Stromal cell of bone marrow (primary cell): ENCODE measurements at places on chromosomes 5 and 9.

GRCh38 chr5:151587796-151588555, 3.2 kb downstream of the FAT2 start:
- no peak for DNase-seq

GRCh38 chr5:57900381-57900944, 417.9 kb upstream of the ACTBL2 start:
- no peak for DNase-seq

DNA sequence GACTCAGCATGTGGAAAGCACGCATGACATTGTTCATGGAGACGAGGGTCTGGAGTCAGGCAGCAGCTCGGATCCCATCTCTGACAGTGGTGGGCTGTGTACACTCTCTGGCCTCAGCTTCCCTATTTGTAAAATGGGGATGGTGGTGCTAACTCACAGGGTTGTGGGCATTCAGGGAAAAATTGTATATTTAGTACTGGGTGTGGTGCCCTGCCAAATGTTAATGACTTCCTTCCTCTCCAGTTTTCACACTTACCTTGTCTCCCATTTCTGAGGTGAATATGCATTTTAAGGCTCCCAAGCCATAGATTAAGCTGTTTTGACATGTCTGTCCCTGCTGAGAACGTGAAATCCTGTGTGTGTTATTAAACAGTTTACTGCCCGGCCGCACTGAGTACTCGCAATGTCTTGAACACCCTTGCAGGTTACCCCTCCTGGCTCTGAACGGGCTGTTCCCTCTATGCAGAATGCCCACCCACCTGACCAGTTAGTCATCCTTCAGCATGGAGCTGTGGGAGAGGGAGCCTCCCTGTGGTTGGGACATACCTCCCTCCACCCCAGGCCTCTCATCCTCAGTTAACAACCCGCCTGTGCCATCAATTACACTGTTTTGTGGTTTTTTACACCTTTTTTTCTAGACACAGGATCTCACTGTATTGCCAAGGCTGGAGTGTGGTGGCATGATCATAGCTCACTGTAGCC, 25.8 kb downstream of the TJP2 start:
- no peak for DNase-seq

DNA sequence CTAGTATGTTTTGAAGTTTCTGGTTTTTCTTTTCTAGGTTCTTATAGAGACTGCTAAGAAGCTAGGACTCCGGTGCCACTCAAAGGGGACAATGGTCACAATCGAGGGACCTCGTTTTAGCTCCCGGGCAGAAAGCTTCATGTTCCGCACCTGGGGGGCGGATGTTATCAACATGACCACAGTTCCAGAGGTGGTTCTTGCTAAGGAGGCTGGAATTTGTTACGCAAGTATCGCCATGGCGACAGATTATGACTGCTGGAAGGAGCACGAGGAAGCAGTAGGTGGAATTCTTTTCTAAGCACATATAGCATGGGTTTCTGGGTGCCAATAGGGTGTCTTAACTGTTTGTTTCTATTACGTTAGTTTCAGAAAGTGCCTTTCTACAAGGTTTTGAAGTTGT, 52.2 kb downstream of the MTAP start:
- DNase-seq = no peak

DNA sequence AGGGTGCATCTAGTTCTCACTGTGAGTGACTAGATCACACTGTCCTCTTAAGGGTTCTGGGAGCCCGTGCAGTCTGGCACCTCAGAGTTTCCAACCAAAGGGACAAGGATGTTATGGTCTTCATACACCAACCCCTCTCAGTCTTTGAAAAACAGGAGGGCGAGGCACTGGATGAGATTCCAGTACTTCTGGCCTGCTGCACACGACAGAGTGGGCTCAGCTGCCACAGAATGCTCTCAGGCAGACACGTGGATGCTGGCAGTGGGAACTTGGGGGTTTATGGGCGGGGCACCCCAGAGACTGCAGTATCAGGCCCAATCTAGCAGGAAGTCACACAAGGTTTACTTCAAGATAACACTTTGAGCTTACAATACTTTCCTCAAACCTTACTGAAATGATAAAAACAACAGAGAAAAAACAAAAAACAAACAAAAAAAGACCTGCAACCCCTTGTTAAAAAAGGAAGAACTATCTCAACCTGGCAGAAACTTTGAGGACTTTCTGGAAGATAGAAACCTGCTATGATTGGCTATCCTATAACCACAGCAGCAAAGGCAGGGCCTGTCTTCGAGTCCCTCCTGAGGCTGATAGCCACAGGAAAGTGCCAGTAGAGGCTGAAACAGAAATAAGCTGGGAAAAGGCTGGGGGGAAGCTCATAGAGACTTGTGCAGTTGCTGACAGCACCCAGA, 28.3 kb upstream of the TGFBR1 start:
- no peak for DNase-seq

DNA sequence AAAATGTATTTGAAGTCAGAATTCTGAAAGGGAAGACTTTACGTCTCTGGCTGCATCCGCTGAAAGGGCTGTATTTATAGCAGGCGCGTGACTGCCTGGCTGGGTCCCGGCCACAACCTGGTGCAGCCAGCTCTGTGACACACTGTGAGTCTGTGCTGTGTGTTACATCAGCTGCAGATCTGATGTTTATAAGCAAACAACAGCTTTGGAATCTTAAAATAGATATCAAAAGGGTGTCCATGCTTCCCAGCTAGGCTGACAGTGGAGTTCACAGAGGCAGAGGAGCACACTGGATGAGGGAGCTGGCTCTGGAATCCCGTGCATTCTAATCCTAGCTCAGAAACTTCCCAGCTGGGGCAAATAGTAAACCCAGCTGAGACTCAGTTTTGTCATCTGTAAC, 433.4 kb upstream of the BRINP1 start:
- DNase-seq = peak; percentile 57

- DNase-seq = no peak
These were observed 288.7 kb downstream of the CSNK1G3 start for GRCh38 chr5:123800640-123801039.

GRCh38 chr9:69323861-69324260, 1.2 kb upstream of the ENTREP1 start:
- DNase-seq = no peak

DNA sequence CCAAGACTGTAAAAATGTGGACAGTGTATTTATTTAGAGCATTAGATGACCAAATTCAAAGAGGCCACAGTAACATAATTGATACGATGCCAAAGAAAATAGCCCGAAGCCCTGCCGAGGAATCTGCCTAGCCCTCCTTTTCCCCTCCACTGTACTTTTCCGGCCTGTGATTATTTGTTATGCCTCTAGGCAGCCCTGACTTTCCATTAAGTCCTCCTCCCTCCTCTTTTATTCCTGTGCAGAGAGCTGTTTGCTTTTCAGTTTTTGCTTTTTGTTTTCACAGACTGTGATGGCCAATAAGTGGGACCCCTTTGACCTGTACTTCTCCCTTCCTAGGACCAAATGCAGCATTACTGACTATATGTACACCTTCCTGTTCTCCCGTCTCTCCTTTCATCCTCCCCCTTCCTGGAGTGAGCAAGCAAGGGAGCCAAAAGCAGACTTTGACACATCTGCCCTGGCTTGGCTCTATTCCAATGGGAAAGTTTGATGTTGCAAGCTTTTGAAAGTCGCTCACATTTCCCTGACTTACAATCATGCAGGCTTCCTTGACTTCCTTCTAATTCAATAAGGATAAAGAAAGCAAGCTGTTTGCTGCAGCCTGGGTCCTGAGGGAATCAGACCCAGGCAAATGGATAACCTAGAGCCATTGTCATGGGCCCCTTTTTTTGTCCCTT, 76.1 kb downstream of the NREP start:
- peak; percentile 92 for DNase-seq

- DNase-seq = no peak
These were observed 25.6 kb downstream of the CSF2 start for GRCh38 chr5:132099076-132099748.

DNA sequence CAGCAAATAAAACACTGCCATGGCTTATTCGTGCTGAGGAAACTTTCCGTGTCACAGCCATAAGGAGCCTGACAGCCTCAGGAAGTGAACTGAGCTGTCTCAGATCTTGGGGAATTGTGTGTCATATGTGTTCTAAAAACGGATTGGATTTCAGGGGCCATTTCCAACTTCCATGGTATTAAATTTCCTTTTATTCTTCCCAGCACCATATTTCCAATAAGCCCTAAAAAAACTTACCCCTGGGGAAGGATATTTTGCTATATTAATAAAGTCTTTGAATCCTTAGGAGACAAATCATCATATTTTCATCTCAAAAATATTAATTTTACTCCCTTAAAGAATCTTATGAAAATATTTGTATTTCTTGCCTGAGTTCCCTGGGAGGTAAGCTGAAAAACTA, 93.9 kb downstream of the LHFPL2 start:
- peak; percentile 48 for DNase-seq

- DNase-seq = no peak
These were observed 352.2 kb downstream of the KIAA0825 start for GRCh38 chr5:94266170-94266569.

DNA sequence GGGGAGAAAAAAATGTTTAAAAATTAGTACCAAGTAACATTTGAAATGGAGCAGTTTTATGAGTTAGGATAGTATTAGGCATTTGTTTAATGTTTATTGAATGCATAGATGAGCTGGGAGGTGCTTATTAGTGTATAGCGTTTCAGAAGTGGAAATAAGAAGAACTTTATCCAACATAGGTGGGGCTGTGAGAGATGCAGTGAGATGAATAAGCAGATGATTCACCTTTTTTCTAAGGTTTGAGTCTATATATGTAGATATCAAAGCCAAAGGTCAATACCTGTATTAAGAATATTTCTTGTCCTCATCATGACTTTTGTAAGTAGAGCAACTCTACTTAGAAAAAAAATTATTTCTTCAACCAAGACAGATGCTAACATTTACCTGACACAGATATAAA, 54.6 kb upstream of the POU4F3 start:
- no peak for DNase-seq

DNA sequence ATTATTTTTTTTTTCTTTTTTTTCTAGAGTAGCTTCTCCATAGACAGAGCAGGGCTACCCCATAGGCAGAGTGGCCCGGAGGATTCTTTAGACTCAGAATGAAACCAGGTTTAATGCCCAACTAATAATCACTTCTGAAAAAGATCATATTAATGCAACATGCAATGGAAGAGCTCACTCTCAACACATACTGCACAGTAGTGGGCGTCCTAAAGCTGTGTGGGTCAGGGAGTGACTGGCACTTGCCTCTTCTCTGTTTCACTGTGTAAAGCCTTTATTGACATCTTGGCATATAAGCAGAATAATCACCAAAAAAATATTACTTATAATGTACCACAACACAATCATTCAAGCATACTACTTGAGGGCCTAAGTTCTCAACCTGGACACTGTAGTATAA, 11.1 kb downstream of the PWWP2A start:
- DNase-seq = no peak

DNA sequence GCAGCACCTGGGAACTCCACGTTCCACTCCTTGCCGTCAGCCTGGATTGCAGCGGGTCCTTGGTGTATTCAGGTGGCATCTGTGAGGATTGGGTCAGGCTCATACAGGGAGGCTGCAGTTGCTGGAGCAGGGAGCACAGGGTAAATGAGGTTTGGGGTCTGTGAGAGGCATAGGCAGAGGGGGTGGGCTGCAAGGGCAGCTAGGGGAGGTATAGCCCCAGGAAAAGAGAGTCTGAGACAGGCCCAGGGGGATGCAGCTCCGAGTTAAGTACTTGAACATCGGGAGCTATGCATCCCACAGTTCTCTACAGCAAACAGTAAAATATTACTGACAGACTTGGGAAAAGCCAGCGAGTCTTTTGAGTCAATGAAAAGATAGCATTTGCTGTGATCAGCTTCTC, 101.6 kb downstream of the TRIO start:
- no peak for DNase-seq

DNA sequence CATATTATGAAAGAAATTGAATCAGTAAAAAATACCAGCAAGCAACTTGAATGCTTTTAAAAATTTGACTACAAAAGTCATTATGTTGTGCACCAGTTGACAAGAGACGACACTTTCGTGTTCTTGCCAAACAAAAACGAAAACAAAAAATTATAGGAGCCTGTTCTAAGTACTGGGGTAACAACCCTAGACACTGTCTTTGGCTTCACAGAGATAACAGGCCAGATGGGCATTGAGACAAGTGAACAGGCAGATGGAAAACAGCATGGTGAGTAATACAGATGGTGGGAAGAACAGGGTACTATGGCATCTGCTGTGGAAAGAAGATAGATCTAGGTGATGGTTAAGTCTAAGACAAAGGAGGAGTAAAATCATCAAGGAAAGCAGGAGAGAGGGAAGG, 99.0 kb downstream of the CDH12 start:
- no peak for DNase-seq

DNA sequence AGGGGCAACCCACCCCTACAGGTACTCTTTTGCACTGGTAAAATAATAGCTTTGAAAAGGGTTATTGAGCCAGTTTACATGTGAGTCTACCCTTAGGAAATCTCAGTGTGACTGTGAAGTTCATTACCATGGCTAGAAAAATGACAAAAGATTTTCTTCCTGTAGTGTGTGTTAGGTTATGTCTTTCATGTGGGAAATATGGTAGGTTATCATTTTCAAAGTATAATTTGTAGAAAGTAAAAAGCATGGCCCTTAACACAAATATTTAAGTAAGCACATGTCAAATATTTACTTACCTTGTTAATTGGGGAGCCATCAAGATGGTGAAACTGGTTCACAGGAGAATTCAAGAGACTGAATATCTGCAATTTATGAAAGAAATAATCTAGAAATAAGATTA, 37.3 kb upstream of the PLPP1 start:
- no peak for DNase-seq

DNA sequence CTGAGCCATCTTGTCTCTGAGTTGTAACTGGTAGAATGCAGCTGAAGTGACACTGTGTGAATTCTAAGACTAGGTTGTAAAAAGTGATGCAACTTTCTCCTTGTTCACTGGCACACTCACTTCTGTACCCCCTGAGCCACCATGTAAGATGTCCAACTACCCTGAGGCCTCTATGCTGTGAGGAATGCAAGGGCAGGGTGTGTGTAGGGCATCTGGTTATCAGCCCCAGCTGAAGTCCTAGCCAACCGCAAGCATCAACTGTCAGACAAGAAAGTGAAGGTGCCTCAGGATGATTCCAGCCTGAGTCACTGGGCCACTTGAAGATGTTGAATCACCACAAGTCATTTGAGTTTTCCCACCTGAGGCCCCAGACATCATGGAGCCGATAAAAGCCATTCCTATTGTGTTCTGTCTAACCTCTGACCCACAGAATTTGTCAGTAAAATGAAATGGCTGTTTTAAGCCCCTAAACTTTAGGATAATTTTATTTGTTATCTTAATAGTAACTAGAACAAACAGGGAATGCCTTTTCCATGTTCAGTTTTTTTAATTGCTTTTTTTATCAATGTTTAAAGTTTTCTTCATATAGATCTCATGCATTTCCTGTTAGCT, 18.7 kb upstream of the RHOBTB3 start:
- DNase-seq = no peak

- no peak for DNase-seq
These were observed 602.2 kb downstream of the BNC2 start for GRCh38 chr9:16268067-16268881.

- no peak for DNase-seq
These were observed 23.2 kb upstream of the JADE2 start for GRCh38 chr5:134502259-134502658.

- DNase-seq = no peak
These were observed 262.8 kb upstream of the DAPK1 start for GRCh38 chr9:87234854-87235253.

GRCh38 chr9:98855592-98855991, 48.1 kb downstream of the GALNT12 start:
- DNase-seq = no peak
